ENCODE measurements at places on chromosomes 1 and 21.

DNA sequence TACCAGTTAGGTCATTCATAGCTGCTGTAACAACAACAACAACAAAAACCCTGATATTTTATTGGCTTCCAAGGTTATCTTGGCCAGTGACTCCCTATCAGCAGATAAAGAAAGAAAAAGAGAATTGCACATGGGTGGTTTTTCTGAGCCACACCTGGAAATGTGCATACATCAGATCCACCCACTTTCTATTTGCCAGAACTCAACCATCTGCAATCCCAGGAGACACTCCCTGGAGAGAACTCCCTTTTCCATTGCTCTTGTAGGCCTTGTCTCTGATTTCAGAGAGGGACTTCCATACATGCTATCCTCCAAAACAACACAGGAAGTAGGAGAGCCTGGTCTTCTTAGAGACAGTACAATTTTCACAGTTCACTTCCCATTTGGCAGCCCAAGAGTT lies 74.9 kb upstream of the ZC3H11B start:
- DNase-seq: no peak

DNA sequence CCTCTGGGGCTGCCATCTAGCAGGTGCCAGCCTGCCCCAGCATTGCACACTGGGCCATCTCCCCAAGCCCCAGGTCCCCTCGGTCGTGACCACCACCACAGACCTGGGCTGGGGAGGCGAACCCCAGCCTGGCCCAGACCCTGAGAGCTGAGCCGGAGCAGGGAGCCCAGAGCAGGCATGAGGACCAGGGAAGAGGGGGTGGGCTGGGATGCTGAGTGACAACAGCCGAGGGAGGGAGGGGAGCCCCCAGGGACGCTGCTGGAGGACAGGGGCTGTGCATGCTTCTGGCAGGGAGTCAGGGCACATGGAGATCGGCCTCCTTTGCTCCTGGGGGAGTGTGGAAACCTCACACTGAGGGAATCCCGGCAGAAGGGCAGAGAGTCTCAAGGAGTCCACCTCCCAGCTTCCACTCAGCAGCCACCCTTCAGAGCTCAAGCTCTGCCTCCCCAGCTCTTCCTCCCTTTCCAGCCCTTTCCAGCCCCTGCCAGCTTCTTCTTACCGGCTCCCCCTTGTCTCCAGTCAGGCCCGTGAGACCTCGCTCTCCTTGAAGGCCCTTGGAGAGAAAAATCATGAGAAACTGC lies 23.7 kb upstream of the PEF1 start:
- no peak for DNase-seq

DNA sequence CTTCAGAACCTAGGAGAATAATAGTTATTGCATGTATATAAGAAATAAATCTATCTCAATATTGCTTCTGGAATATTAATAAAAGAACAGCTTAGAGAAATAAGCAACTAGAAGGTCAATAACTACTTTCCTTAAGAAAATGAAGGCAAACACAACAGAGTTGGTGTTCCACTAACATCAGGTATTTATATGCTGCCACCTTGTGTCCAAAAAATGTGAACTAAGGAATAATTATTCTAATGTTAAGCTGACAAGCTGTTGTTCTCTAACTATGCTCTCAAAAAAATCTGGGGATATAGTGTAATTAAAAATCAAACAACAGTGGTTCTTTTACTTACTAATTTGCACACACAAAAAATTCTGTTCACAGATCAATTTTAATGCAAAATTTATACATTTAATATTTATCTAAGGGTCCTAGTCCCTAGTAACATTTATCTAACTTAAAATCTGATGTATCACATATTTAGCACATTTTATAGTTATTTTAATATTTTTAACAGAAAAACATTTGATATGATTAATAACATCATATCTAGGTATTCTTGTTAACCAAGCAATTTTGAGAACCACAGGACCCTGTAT lies 39.6 kb downstream of the UCHL5 start:
- peak; percentile 57 for DNase-seq

GRCh38 chr1:2786329-2787162 lies 14.9 kb downstream of the TTC34 start:
- DNase-seq: peak; percentile 68

GRCh38 chr21:28523367-28523766 lies 469.3 kb downstream of the LTN1 start:
- DNase-seq: no peak

GRCh38 chr1:216830424-216831210 lies 107.4 kb upstream of the ESRRG start:
- DNase-seq: no peak

GRCh38 chr21:42071146-42071737 lies at the start of gene UMODL1:
TSS of gene UMODL1 (plus strand) at chr21:42071317. CDS start at chr21:42071317, 0 bp downstream.
- DNase-seq: no peak

DNA sequence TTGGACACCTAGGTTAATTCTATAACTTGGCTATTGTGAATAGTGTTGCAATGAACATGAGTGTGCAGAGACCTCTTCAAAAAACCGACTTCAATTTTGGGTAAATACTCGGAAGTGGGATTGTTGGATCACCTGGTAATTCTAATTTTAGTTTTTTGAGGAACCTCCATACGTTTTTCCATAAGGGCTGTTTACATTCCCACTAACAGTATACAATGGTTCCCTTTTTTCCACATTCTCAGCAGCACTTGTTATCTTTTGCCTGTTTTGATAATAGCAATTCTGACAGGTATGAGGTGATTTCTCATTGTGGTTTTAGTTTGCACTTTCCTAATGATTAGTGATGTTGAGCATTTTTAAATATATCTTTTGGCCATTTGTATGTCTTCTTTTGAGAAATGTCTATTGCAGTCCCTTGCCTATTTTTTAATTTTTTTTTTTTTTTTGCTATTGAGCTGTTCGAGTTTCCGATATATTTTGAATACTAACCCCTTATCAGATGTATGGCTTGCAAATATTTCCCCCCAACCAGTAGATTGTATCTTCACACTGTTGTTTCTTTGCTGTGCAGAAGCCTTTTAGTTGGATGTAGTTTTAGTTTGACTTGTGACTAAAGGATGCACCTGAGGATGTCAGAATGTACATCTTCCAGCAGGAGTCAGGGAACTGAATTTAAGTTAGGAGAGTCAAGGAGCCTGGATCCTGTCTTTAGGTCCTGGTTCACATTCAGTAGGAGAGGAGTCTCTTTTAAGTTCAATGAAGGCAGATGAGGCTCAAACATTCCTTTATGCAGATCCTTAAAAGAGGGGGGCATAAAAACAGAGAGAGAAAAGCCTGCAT lies 120.0 kb downstream of the S1PR1 start:
- DNase-seq: no peak

DNA sequence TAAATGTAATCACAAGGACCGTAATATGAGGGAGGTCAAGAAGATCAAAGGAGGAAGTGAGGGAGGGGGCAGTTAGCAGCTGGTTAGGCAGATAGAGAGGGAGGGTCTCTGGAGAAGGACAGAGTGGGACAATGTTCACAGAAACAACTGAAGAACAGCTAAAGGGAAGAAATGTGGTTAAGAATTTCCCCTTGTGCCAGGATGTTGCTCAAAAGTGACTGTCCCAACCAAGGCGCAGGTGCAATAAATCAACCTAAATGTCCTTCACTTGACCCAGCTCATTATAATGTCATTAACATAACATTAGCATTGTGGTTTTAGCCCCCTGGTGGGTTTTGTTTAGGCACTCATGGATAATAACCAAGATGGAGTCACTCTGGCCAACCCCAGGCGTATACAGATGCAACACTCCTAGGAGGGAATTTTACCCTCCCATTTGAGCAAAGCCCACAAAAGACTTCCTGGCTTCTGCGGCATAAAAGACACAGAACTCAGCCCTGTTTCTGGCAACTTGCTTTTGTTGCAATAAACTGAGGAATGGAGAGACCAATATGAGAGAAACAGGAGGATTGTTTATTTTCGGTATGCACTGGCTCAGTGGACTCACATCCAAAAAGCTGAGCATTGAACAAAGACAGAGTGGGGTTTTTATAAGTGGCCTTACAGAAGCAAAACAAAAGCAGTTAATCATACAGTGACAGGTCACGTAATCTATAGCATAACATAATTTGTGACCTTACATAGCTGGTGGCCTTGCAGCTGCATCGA lies 7.3 kb upstream of the CA6 start:
- no peak for DNase-seq

DNA sequence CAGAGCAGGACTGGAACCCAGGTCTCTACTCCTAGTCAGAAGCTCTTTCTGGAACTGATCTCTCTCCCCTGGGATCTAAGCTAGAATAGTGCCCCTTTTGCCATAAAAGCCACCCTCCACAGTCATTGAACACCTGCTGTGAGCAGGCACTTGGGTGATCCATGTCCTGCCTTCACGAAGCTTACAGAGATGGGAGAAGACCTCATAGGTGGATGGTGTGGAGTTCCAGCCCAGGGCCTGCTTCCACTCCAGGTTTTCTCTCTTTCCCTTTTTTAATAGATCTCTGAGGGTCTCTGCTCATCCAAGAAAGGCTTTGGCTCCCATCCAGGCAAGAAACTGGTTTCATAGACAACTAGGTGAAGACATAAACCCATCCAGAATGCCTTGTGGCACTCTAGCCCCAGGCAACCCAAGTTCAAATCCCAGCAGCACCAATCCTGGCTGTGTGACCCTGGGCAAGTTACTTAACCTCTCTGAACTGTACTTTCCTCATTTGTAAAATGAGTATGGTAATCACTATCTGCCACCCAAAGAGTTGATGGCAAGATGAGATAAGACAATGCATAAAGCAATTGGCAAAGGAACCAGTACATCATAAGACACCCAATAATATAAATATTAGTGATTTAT lies 46.4 kb upstream of the TMEM51 start:
- no peak for DNase-seq

- no peak for DNase-seq
Observed at GRCh38 chr1:110604586-110605148, 1.5 kb downstream of the KCNA2 start.

GRCh38 chr1:3609769-3610526 lies 1.4 kb downstream of the MEGF6 start:
- DNase-seq: no peak

DNA sequence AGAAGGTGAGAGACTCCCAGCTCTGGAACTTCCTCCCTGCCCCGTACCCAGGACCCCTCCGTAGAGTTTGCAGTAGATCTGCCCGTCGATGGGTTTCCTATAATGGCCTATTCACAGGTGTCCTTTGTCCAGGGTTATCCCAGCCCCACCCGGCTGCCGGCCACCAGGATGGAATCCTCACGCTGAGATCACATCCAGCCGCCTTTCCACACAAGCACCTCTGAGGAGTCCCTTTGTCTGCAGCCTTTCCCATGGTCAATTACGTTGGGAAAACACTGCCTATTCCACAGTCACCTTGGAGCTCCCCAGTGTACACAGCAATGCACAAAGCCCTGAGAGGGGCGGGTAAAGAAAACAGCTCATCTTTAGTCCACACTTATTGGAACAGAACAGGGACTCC lies 190.0 kb upstream of the EDN2 start:
- DNase-seq: no peak

DNA sequence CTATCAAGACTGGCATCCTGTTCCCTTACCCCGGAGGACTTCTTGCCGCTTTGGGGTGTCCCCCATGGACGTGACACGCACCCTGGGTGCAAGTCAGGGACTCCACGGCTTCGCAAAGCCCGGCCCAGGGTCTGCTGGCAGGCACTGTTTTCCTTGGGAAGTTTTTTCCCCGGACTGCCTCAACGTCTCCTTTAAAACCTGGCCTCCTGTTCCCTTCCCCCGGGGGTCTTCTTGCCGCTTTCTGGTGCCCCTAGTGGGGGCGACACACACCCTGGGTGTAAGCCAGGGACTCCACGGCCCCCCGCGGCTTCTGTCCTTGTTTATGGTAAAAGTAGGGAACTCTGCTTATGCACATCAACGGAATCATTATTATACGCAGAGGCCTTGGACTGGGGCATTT lies 136.6 kb downstream of the LIPI start:
- DNase-seq: no peak

GRCh38 chr21:44716984-44717383 lies 5.6 kb upstream of the TSPEAR start:
- DNase-seq: no peak

GRCh38 chr1:228060458-228061190 lies 21.9 kb upstream of the ARF1 start:
- DNase-seq: no peak

DNA sequence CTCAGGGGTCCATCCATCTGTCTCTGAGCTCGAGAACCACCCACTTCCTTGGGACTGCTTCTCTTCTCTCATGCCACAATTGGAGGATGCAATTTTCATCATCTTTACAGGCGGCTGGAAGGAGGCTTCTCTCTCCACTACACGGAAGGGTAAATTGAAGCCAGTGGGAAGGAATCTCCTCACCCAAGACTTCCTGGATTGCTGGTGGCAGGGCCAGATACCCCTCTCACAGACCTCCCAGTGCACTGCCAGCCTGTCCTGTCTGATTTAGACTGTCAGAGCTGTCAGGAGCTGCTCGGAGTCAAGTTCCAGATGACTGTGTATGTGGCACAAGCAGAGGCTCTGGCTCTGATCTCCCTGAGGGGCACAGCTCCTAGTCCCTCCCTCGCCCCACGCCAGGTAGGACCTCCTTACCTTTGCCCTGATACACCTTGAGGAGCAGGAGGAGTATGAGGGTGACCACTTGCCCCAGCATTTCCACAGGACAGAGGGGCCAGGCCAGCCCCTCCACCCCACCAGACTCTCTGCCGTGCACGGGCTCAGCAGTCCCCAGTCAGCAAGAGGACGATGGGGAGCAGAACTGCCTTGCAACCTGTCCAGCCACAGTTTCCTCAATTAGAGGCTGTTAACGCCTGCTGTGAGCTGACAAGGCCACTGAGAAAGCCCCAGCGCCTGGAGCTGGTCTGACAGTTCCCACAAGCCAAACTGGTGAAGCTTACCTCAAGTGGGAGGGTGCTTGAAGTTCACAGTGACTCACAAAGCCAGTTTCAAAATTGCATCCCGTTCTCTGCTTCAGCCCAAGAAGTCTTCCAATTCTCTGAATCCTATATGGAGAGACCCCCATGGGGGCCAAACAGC lies at the start of gene CD244:
Gene CD244 (minus strand): TSS at position 685 of the 858 bp plus-strand sequence. CDS start 210 bp downstream, at position 475.
- DNase-seq: peak; percentile 62

GRCh38 chr1:154550070-154550469 lies 8.4 kb downstream of the UBE2Q1 start:
- no peak for DNase-seq

DNA sequence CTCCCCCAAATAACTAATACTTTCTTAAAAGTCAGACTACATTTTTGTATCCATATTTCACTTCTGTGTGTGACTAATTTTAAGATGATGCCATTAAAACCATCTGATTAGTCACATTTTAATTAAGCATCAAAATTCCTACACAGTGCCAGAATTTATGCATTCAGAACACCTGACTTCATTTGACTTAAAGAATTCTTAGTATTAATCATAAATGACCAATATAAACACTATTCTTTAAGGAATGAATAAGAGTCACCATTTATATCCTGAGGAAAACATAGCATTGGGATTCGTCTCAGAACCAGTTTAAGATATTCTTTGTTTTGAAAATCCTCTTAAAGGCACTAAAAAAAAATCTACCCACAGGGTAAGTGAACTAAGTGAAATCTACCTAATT lies 37.0 kb downstream of the TM2D1 start:
- no peak for DNase-seq
